ENCODE measurements at places on chromosomes 6 and 20. TPM values are rescaled to one million over a fixed set of nuclear protein-coding genes. Genes with fewer than 3 reads are reported as not detected.

GRCh38 chr6:27678469-27678868, 205.6 kb upstream of the ZNF184 start:
- DNase-seq = no peak
- H3K36me3 ChIP-seq = no peaks in the 10 kb centered on the region
- H3K4me1 ChIP-seq = no peaks in the 10 kb centered on the region
- H3K27ac ChIP-seq = no peak overlapping the region
- no peak overlapping the region for H3K4me3 ChIP-seq

MAP7 gene
- 28.3 TPM for total RNA-seq

DNA sequence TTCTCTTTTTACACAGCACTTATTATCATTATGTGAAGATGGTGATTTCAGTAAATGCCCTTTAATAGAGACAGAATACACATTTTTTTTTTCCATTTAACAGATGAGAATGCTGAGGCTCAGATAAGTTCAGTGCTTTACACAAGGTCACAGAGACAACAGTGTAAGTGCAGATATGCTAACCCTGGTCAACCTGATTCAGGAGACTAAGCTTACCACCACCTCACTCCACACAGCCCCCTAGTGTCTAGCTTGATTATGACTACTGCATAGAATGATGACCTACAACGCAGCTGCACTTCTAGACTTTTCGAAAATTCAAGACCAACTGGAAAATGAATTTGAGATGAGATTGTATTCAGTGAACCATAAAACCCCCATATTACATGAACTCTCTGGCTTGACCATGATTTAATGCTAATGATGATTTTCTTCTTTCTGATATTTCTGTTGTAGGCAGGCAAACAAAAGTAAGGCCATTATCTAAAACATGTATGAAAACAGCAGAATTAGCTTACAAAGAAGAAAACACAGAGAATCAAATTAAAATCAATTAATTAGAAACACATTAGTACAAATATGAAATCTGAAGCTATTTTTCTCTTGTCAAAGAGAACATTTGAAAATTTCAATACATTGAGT, 212.1 kb upstream of the PHACTR1 start:
- no peaks in the 10 kb centered on the region for H3K4me1 ChIP-seq
- no peaks in the 10 kb centered on the region for H3K27me3 ChIP-seq
- no peak overlapping the region for H3K27ac ChIP-seq
- no peak for DNase-seq
- H3K4me3 ChIP-seq = no peak overlapping the region

BNIP5 gene
- 5.7 TPM for total RNA-seq
